ENCODE measurements at places on chromosomes 3 and 15.

DNA sequence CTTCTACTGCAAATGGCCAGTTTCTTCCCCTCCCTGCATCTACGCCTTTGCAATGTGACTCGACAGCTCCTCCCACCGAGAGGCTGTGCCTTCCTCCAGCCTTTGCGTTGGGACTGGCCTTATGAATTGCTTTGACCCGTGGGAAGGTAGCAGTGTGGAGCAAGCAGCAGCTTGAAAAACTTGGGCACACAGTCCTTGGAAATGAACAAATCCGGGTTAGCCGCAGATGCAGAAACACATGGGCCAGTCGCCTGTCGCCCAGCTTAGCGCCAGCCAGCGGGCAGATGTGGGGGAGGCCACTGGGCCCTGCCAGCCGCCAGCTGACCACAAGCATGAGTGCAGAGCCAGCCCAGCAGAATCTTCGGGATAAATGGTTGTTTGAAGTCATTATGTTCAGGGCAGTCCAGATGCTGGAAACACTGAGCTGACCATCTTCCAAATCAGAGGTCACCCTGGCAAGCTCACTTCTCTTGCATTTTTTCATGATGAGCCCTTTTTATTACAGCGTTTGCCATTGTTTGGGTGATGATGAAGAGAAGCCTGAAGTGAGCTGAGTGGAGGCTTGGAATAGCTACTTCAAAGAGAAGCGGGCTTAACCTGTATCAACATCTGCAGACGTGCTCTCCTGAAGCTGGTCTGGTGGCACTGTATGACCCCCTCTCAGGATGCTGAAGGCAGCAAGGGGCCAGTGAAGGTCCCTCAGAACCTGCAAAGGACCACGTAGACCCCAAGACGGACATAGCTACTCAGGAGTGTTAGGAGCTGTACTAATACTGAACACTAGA is 9.8 kb downstream of the SELENOS start:
- DNase-seq, result no peak

- DNase-seq, result no peak
Measured at GRCh38 chr3:72492240-72492639, 356.0 kb downstream of the SHQ1 start.

DNA sequence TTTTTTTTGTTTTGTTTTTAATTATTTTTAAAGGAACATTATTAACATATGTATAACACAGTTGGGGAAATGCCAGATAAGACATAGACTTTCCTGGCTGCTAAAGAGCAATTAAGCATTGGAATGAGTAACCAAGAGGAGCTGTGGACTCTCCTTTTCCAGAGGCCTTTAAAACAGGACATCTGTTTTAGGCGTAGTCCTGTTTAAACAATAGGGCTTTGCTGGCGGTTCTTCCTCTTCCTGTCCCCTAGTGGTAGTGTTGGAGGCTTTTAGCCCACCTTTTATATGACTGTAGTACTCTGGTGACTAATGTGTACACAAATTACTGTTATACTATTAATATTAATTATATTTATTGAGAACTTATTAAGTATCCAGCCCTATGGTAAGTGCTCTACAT is 81.9 kb downstream of the PPARG start:
- no peak for DNase-seq

DNA sequence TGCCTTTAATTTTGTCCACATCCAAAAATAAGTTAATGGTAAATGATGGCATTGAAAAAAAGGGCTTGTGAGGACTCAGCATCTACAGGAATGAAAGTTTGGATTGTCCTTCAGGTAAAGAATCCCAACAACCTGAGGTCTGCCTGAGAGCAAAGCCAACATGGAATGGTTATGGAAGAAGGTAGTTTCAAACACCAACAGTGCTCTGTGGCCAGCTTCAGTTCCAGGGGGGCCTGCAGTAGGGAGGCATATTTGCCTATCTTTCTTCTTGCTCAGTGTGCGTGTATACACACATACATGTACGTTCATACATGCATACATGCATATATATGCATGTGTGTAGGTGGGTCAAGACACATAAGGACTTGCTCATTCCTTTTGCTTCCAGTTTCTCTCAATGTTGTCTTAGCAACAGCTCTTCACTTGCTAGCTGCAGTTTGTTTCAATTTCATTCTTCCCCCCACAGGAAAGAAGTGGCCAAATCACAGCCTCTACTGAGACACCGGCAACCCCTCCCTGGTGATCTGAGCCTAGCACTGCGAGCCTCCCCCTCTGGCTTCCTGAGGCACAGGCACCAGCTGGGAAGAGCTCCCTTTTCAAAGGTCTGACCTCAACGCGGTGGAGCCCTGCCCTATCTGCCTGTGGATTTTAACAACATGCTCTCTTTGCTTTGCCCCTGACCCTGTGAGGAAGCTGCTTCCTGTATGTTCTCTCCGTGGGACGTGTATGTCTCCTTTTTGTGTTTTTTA is 146.2 kb downstream of the KLF13 start:
- peak; percentile 33 for DNase-seq

DNA sequence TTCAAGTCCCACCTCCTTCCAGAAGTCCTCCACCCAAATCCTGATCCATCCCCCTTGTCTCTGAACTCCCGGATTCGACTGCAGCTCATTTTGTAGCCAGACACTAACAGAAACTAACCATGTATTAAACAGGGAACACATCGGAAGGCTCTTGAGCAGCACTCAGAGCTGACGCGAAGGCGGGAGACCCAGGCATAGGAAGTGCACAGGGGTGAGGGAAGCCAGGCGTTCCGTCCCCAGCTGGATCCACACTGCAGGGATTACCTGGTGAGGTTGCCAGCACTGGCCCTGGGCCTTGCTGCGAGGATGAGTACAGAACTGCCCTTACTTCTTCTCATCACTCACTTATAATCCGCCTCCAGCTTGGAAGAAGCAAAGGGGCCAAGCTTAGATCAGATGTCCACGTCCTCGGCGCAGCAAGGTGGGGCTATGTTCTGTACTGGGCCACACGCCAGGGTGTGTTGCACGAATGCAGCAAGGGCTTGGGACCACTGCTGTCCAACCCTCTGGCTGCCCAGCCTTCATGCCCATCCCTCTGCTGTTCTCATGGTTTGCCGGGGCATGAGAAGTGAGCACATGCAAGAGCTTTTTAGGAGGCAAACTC is 124.2 kb upstream of the SMAD3 start:
- no peak for DNase-seq

DNA sequence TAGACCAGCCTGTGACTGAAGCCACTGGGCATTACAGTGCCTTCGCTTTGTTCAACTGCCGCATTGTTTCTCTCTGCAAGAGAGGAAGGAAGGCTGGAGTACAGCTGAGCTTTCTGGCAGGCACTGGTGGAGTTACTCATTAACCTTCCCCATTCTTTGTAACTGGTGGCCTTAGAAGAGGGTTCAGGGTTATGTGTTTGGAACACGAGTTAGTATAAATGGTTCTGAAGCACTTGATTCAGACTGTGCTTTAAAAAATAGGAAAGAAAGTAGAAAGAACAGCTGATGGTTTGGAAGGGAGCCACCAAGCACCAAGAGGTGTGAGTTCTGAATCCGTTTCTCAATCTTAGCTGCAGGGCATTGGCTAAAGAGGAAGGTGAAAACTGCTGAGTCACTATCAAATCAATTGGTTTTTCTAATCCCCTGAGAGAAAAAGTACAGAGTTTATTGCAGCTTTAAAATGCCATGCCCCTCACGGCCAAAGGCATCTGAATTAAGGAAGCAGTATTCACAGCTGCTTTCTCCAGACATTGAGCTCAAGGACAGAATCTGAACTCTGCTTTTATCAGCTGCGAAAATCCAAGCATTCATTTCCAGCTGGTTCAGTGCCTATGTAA is 3.6 kb downstream of the HGD start:
- DNase-seq, result no peak

DNA sequence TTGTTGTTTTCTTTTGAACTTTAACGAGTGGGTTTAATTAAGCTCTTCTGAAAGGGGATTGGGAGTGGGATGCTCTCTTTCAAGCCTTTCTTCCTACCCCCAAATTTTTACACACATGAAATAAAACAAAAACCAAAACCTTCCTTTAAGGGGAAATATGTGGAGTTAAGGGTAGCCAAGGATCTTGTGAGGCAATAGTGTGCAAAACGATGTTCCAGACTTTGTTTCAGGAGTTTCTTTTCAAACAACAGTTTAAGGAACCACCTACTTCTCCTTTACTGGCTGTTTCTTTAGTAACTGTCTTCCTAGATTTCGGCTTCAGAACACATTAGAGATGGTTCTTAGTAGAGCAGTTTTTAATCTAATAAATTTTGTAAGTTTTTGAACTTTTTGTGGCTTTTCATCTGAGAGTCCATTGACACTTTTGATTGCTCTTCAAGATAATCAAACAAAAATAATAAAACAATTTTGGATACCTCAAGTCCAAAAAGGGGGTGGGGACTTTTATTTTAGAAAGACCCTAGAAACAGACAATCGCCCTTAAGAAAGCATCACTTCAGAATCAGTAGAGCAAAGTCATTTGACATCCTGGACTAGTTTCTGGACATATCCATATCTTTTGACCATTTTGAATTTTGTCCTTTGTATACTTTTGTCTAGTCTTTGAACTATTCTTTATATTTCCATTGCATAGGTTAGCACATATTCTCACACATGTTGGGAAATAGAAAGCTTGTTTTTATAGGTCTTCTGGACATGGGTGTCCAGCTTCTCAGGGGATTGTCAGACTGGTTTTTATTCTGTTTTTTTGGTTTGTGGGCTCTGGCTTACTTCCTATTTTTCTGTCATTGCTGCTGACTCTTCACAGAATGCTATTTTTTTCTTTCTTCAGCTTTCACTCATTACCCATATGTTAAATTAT is 6.0 kb downstream of the DIPK2A start:
- DNase-seq, result no peak

DNA sequence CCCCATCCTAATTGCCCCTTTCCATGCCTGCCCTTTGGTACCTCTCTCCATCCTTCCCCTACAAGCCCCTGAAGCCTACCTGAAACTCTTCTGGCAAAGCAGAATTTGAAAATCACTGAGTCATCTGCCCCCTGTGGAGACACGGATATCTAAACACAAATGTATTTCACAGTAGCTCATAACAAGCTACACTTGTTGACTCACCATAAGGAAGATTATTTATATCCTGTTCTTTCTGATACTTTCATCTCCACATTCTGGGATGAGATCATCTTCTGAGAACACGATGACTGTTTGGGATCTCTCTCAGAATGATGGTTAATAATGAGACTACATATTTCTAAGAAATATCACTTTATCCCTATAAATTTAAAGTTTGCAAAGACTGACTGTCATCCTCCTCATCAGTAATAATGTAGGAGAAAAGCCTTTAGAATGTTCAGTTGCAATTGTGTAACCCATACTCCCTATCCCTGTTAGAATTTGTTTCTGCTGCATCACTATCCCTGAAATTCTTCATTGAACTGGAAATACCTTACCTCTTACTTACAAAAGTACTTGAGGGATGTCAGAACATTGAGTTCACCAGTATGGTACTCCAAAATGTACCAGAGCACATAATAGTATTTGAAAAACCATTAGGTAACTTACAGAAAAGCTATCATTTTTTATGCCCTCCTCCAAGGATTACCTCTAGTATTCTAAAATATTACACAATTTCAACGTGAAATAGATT is 116.1 kb upstream of the IL12A start:
- DNase-seq, result no peak

DNA sequence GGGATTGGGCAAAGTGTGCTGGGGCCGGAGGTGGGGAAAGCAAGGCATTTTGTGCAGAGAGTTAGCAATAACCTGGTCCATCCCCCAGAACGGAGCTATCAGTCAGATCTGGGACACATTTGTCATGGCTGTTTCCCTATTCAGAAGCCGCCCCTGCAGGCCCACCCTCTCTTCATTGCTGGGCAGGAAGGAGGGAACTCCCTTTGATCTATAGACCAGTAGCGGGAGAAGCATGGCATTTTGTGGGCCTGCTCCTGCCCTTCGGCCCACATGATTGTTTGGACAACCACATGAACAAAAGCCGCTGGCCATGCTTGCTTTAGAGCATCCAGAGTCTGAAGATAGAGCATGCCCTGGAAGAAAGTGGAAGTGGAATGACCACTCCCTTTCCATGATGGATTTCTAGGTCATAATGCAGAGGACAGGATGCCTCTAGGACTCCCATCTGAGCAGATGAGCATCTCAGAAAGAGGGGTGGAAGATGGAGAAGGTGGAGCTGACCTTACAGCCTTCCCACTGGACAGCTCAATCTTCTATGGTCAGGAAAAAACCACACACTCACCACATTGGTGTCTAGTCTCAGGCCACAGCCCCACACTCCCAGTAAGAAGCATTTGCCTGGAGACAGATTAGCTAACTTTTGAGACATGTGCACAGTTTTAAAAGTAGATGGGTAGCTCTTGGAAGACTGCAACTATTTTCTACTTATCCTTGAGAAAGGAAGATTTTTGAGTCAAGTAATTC is 11.9 kb upstream of the LRTM1 start:
- no peak for DNase-seq

DNA sequence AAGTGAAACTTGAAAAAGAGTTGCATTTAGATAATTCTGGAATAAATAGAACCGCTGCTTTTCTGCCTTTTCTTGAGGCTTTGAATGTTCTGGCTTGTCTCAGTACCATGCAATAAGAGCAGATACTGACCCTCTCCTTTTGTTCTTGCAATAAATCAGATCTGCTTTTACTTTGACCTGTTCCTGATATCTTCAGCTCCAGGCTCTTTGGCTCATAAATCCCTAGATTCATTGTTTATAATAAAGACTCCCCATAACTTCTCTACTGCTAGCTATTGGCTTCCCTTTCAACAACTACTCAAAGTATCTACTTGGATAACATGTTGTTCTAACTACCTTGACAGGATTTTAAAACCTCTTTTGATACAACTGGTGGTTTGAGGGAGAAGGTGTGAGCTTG is 47.4 kb upstream of the TMC3 start:
- no peak for DNase-seq

DNA sequence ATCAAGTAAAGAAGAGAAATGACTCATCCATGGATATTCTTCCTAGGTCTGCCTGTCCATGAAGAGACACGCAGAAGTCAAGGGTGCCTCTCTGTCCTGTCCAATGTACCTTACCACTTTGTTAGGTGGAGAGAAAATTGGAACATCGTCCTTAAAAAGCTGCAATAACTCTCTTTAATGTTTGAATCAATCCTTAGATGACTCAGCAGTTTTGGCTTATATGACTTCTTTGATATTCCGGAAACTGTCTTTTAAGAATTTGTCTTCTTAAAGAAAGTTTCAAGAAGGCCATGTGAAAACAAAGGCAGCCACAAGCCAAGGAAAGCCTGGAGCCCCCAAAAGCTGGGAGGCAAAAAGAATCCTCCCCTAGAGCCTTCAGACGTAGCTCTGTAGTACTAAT is 49.2 kb downstream of the MRPL3 start:
- DNase-seq, result no peak

- no peak for DNase-seq
Measured at GRCh38 chr3:133093366-133093765, 55.2 kb downstream of the TMEM108 start.

- DNase-seq, result peak; percentile 50
Measured at GRCh38 chr3:128316481-128316891, 150.2 kb downstream of the DNAJB8 start.

- no peak for DNase-seq
Measured at GRCh38 chr15:60917461-60918145, 311.5 kb downstream of the RORA start.

DNA sequence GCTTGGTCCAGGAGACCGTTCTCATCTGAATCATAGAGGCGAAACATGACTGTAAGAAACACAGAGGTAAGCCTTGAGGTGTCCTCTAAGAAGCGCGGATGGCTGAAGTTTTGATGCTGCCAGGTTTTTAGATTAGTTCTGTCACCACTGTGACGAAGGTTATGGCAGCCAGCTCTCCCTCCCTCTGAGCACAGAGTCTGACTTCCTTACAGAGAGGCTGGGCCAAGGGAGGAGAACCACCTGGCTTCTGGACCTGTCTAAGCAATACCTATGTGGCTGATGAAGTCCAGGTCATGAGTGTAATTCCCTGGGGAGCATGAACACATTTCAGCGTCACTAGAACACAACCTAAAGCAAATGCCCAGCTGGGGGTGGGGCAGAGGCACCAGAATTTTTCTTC is 77.4 kb downstream of the DGKG start:
- DNase-seq, result no peak
